Endodermal cell (in vitro differentiated cells): ENCODE measurements at places on chromosomes 2 and 18.
A peak's percentile ranks its signal among the peaks of the same experiment; 100 is the strongest.

DNA sequence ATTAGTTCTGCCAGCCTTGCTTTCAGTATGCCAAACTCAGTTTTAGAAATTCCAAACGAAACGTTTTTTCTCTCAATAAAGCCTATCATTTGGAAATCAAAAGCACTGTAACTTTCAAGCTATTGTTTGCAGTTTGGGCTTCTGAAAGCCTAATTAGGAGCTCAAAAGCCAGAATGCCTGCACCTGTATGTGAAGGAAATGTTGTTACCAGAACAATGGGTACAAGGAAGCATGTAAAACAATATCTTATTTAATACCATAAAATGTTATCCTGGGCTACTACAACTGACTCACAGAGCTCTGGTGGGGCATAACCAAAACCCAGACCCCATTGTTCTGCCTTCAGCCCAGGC is 12.6 kb upstream of the GULP1 start:
- H3K4me3 ChIP-seq: peak overlapping the region; percentile 52
- no peaks in the 10 kb centered on the region for H3K4me1 ChIP-seq
- no peak overlapping the region for H3K27ac ChIP-seq
- H3K27me3 ChIP-seq: no peaks in the 10 kb centered on the region
- no peaks in the 10 kb centered on the region for H3K36me3 ChIP-seq

GRCh38 chr2:207479198-207479785 is 50.5 kb upstream of the CREB1 start:
- H3K27me3 ChIP-seq: no peaks in the 10 kb centered on the region
- H3K4me3 ChIP-seq: no peak overlapping the region
- DNase-seq: no peak
- no peaks in the 10 kb centered on the region for H3K36me3 ChIP-seq
- H3K4me1 ChIP-seq: no peaks in the 10 kb centered on the region
- no peak overlapping the region for H3K27ac ChIP-seq

DNA sequence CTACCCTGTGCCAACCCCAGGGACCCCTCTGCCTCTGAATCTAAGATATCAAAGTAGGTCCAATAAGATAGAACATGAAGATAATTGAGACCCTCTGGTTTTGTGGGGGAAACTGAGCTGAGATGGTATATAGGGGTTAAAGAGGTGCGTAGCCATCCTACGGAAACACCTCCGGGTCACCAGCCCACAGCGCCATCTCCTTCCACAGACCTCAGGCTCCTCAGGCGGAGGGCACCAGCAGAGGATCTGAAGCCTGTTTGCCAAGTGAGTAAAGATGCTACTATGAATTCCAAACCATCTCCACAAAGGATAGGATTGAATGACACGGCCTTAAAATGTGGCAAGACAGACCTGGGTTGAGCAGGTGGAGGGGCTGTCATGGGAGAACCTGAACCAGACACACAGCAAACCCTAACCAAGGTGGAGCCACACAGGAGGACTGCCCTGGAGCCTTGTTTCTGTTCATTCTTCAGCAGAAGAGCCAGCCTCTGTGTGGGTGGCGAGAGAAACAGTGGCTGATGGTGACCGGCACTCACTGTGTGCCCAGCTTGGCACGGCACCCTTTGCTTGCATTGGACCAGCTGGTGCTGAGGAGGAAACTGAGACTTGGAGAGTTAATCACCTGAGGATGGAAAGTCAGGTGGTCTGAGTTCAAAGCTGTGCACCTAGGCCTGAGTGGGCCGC is 10.2 kb downstream of the GBX2 start:
- H3K4me3 ChIP-seq: no peak overlapping the region
- peaks cover 87% of the 10 kb centered on the region for H3K27me3 ChIP-seq
- DNase-seq: no peak
- no peaks in the 10 kb centered on the region for H3K36me3 ChIP-seq
- no peak overlapping the region for H3K27ac ChIP-seq

GRCh38 chr2:221641181-221641871 is 69.2 kb upstream of the EPHA4 start:
- DNase-seq: no peak
- H3K27ac ChIP-seq: no peak overlapping the region
- no peak overlapping the region for H3K4me3 ChIP-seq
- no peaks in the 10 kb centered on the region for H3K27me3 ChIP-seq

- H3K36me3 ChIP-seq: no peaks in the 10 kb centered on the region
- DNase-seq: peak; percentile 71
- H3K27me3 ChIP-seq: no peaks in the 10 kb centered on the region
- H3K4me3 ChIP-seq: no peak overlapping the region
- H3K4me1 ChIP-seq: no peaks in the 10 kb centered on the region
Observed at GRCh38 chr2:28956890-28957289, 24.2 kb upstream of the TOGARAM2 start.
